Right kidney (tissue), 9 donors: ENCODE measurements at places on chromosomes 2 and 18.

DNA sequence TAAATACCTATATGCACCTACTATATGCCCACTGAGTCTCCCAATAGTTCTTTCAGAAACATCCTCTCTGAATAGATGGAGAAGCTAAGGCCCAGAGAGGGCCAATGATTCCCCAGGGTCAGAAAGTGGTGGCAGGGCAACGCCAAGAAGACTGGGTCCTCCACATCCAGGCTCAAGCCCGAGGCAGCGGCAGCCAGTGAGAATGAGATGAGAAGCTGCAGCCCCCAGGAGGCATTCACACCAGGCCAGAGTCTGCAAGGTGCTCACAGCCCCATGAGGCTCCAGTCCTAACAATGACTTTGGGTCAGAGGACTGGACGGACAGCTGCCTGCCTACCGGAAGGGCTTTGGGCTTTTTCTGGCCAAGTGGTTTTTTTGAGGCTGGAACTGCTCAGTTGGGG is 3.5 kb downstream of the TEX261 start:
- DNase-seq: no peak

- no peak for DNase-seq
Observed at GRCh38 chr18:49834258-49834657, 20.9 kb upstream of the ACAA2 start.

GRCh38 chr2:197911667-197912066 is 107.3 kb downstream of the PLCL1 start:
- DNase-seq: no peak

DNA sequence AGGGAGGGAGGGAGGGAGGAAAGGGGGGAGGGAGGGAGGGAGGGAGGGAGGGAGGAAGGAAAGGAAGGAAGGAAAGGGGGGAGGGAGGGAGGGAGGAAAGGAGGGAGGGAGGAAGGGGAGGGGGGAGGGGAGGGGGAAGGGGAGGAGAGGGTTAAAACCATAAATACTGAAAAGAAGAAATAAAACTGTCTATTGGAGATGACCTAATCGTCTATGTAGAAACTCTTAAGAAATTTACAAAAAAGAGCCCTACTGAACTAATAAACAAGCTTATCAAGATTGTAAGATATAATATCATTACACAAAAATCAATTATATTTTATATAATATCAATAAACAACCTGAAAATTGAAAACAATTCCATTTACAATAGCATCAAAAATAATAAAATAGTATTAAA is 32.3 kb upstream of the CTDP1 start:
- DNase-seq: no peak

- DNase-seq: no peak
Observed at GRCh38 chr2:45605116-45605515, 6.0 kb downstream of the SRBD1 start.
